ENCODE measurements at places on chromosomes 7 and 10.

- no peak for DNase-seq
Observed at GRCh38 chr10:72889391-72889831, 4.1 kb upstream of the OIT3 start.

- DNase-seq, result no peak
Observed at GRCh38 chr10:74542077-74542476, 284.3 kb upstream of the KAT6B start.

DNA sequence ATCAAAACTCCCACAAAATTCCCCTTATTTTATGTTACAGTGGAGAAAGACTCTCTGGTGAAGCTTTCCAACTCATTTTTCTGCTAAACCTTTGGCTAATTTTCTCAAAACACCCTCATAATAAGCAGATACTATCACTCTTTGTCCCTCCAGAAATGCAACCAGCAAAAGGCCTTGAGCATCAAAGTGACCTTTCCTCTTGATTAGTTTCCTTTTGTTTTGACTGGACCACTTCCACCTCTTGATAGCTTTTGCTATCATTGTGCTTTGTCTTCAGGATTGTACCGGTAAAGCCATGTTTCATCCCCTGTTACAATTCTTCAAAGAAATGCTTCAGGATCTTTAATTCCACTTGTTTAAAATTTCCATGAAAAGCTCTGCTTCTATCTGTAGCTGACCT, 115.1 kb upstream of the SLC13A1 start:
- DNase-seq, result no peak

DNA sequence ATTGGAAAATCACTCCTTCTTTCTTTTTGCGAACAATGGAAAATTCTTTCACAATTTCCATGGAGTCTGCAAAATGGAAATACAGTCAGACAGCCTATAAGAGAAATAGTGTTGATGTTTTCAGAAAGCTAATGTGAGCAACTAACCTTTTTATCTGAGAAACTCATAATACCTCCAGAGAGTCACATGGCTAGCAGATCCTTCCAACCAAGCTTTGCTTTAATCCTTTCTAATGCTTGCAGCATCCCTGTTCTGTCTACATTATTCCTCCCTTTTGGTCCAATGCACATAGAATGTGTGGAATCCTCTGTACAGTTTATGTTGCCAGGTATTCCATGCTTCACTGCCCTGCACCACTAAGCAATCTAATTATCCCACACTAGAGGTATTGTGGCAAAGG, 717.5 kb upstream of the LRRN3 start:
- DNase-seq, result no peak

GRCh38 chr7:41007351-41007751, 695.5 kb downstream of the INHBA start:
- DNase-seq, result no peak

GRCh38 chr7:65251851-65252620, 121.6 kb upstream of the ZNF92 start:
- DNase-seq, result no peak

DNA sequence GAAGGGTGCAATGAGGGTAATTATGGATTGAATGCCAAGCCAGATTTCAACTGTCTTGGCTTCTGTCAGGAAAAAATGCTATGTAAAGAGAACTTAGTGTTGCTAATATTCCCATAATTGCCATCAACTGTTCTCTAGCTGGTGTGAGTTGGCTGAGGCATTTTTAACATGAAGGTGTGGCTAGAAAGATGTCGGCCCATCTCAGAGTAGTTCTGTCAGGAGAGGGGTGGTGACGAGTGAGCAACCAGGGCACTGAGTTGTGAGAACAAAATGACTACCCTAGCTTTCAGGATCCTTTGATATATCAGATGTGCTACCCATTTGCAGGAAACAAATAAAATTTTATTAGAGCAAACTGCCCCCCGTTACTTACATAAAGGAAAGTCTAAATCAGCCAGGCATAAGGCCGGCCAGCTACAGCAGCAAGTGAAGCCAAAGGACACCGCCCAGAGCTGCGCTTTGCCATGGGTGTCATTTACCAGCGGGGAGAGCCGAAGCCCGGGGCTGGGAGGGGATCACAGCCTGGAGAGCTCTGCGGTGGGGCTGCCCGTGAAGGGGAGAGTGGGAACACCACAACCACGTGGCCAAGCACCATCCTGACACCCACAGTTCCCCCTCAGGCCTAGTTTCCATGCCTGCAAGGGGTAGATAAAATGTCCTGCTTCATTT, 141.4 kb downstream of the ICA1 start:
- no peak for DNase-seq

All from activated CD8-positive, alpha-beta memory T cell treated with anti-CD3 and anti-CD28 coated beads for 1 hour (primary cell).